GM12891 (cell line): ENCODE measurements at places on chromosomes 6 and 20.
A peak's percentile ranks its signal among the peaks of the same experiment; 100 is the strongest.

- DNase-seq = no peak
Measured at GRCh38 chr6:151004383-151005024, 139.0 kb downstream of the MTHFD1L start.

- DNase-seq = no peak
Measured at GRCh38 chr6:66854014-66854413, 1147.0 kb upstream of the EYS start.

- DNase-seq = no peak
Measured at GRCh38 chr6:128238225-128238624, 282.2 kb downstream of the PTPRK start.

- peak; percentile 41 for DNase-seq
Measured at GRCh38 chr20:36467076-36467999, 74.0 kb upstream of the MYL9 start.

- DNase-seq = no peak
Measured at GRCh38 chr20:36756496-36756895, 10.6 kb upstream of the NDRG3 start.
